GM03348 (cell line): ENCODE measurements at places on chromosomes 5 and 9.

DNA sequence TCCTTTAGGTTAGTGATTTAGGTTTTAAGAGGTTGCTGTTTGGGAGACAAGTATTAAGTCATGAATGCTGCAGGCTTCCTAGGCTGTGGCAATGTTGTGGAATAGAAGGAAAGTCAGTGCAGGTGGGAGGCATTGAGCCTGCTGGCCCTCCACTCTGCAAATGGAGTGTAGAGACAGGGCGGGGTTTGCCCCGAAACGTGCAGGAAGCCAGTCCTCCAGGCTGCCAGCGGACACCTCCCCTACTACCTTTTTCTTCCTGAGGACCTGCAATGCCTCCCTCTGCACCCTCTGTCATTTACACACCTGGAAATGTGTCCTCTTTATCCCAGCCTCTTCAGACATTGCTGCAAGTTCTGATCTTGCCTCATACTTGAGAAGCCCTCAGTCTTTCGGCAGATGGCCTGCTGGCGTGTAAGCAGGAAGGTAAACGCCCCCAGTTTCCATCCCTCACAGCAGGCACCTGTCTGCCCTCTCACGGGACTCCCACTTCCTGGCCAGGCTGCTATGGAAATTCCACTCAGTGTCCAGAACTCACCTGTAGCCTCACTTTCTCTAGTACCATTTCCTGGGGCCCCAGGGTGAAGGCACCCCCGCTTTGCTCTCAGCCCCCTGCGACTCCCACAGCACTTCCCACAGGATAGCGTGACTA, 81.6 kb upstream of the BOD1 start:
- DNase-seq = no peak

- DNase-seq = peak; percentile 13
Observed at GRCh38 chr5:59745415-59745863, 148.1 kb downstream of the PDE4D start.

DNA sequence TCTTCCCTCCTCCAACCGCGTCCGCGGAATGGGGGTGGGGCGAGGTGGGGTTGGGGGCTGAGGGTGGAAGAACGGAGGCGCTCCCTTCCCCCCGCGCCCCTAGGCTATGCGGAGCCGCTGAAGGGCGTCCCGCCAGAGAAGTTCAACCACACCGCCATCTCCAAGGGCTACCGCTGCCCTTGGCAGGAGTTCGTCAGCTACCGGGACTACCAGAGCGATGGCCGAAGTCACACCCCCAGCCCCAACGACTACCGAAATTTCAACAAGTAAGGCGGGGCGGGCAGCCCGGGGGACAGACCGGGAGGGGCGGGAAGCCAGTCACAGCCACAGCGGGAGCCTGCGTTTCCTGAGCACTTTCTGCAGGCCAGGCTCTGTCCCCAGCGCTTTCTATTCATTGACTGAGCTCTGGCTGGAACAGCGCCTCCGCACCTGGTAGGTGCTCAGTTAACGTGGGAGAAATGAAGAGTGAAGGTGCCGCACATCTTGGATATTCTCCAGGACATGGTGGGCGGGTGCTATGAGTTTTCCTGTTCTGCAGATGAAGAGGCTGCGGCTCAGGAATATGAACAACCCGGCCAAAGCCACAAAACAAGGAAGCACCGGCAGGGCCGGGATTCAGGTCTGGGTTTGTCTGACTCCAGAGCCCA, 11.3 kb downstream of the MYOZ3 start:
- DNase-seq = peak; percentile 64

GRCh38 chr9:98905015-98905414, 38.7 kb upstream of the COL15A1 start:
- DNase-seq = no peak

DNA sequence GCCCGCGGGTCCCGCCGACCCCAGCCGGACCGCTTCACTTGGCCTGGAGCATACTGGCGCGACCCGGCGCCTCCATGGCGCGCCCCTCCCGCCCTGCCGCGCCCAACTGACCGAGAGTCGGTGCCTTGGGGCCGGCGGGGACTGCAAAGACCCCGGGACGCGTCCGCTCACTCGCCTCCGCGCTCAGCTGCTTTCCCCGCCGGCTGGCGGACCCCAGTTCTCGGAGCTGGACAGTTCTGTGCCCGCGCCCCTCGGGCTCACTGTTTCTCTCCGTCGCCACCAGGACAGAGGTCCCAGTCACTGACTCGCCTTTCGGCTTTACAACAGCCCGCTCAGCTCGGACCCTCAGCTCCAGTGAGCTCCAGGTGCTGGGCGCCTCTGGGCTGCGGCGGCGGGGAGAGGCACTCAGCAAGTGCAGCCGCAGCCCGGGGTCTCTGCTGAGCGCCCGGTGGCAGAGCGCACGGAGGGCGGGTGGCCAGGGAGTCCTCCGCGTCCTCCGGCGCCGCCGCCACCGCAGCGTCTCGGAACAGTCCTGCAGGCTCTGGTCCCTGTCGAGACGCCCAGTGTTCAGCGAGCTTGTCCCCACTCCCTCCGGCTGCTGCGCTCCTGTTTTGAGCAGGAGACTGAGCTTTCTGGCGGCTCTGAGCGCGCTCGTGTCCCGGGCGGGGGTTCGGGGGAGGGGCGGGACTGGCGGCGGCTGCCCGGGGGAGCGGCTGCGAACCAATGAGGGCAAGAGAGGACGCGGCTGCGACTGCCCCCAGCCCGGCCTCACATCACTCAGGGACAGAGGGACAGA, at the start of gene SMIM32:
SMIM32 (minus strand) TSS at position 637 of the 796 bp plus-strand sequence. CDS start 638 bp downstream, outside the sequence.
- DNase-seq = peak; percentile 25
